NCI-H1417 treated with DMSO at 0.1 percent for 48 hours (cell line): ENCODE measurements at places on chromosomes 4 and X.

- no peak for DNase-seq
Measured at GRCh38 chr4:153764601-153765368, 5.0 kb upstream of the RNF175 start.

- no peak for DNase-seq
Measured at GRCh38 chr4:33411182-33411581, 2691.0 kb downstream of the PCDH7 start.

DNA sequence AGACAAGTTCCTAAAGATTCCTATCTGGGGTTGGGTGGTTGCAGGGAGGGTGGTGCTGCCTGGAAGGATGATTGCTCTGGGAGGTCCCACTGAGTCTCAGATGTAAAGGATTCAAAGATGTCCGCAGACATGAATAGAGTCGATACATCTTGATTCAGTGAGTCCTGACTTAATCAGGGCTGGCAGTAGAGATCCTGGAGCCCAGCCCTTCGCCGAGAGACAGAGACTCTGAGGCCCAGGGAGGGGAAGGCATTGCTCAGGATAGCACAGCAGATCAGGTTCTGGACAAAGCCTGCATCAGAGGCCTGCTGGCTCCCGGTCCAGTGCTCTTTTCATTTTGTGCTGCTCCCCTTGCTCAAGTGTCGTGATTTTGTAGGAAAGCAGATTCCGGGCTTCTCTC lies 21.7 kb downstream of the PJA1 start:
- DNase-seq, result no peak

- DNase-seq, result no peak
Measured at GRCh38 chrX:135295944-135296305, 13.4 kb upstream of the ETDC start.

DNA sequence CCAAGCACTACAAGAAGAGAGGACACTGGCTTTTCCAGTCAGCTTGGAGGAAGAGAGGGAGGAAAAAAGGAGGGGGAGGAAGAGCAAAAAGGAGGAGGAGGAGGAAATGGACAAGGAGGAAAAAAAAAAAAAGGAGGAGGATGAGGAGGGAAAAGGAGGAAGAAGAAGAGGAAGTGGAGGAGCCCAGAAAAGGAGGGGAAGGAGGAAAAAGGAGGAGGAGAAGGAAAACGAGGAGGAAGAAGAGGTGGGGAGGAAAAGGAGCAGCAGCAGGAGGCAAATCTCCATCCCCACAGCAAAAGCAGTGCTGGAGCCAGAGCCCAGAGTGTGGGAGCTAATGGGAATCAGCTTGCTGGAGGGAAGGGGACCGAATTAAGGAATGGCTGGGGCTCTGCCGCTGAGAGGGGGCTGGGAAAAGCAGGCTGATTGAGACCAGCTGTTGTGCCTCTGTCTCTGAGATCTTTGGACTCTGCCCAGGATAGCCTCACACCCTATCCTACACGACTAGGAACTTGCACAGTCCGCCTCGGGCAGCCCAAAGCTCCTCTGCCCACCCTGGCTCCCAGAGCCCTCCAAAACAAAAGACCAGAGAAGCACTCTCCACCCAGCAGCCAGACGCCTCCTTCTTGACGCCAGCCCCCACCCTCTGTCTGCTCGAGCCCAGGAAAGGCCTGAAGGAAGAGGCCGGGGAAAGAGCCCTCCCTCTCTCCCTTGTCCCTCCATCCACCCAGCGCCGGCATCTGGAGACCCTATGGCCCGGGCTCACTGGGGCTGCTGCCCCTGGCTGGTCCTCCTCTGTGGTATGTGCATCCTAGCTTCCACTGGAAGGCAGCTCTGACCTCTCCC lies at the start of gene XPNPEP2:
Gene XPNPEP2 (plus strand): TSS at position 514 of the 843 bp plus-strand sequence. CDS start 235 bp downstream, at position 749.
- no peak for DNase-seq

- no peak for DNase-seq
Measured at GRCh38 chr4:165384598-165384997, 5.8 kb downstream of the CPE start.

DNA sequence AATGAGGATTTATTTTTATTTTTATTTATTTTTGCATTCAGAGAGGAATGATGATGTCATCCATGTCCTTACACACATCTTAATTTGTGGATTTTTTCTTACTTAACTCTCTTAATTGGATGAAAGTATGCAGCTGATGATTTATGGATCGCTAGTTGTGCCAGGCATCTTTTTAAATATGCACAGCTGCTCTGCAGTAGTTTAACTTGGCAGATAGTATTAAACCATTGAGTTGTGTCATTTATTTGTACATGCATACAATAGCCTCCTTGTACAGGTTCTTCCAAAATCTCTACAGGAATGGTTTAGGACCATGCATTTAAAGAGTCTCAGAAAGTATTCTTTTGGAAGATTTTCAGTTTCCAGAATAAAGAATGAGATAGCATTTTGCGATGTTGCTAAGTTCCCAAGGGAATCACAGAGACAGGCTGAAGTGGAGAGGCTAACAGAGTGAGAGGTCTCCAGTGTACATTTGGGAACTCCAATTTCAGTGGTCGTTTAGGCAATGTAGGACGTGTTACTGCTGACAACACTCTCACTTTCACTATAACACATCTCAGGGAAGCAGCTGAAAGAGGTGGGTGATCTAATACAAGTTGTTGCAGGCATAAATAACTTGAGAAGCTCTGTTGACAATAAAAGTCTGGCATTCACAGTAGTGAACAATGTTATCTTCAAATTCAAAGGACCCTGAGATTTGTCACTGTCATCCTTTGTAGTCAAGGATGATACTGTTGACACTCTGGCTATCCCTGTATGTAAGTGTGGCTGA lies 49.9 kb upstream of the SCRG1 start:
- DNase-seq, result no peak

DNA sequence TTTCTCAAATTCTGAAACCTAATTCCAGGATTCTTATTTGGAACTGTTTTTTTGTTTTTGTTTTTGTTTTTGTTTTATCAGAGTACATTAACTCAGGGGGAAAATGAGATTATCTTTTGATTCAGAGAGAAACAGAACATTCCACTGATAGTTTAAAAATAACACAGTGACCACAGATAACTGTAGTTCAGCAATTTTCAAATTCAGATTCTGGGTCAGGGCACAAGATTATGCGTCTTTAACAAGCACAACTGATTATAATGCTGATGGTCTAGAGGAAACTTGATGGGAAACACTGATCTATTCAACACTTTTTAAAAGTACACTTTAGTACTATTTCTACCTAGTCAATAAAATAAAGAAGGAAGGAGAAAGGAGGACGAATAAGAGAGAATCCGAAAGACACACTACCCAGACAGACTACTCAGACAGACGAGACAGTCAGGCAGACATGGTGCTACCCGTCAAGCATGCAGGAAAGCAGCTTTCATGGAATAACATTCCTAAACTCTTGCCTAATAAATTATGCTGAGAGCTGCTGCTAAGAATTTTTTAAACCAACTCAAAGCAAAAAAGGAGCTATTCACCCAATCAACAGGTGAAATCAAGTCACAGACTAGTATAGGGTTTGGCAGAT lies 59.0 kb downstream of the APBB2 start:
- DNase-seq, result no peak

- no peak for DNase-seq
Measured at GRCh38 chr4:118388606-118389005, 35.8 kb upstream of the PRSS12 start.

DNA sequence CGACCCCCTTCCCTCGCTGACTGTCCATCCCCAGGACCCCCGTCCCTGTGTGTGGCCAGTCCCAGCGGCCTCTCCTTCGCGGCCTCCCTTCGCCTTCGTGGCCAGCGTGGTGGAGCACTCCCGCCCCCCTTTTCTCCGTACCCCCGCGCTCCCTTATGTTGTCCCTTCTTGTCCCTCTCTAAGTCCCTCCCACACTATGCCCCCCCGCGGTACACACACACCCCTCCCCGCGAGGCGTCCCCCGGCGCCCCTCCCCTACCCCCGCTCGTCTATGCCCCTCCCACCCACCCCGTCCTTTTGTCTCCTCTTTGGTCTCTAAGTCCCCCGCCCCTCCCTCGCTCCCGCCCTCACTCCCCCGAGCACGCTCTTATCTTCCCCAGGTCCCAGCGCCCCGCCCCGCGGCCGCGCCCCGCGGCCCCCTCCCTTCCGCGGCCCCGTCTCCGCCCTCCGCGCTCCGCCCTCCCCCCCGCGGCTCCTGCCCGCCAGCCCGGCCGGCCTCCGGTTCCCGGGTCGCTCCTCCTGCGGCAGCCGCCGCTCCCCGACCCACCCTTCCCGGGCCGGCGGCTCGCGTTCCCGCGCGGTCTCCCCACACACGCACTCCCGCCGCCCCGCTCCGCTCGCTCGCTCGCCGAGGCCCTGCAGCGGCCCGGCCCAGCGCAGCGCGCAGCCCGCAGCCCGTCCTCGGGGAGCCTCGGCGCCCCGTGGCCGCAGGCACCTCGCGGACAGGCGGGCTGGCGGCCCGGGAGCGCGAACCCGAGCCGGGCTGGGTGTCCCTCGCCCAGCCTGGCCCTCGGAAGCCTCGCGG lies 26.3 kb downstream of the UTP14A start:
- no peak for DNase-seq
